ENCODE measurements at places on chromosomes 11 and 22.

- DNase-seq, result no peak
Observed at GRCh38 chr11:48154151-48154550, 62.5 kb upstream of the OR4B1 start.

DNA sequence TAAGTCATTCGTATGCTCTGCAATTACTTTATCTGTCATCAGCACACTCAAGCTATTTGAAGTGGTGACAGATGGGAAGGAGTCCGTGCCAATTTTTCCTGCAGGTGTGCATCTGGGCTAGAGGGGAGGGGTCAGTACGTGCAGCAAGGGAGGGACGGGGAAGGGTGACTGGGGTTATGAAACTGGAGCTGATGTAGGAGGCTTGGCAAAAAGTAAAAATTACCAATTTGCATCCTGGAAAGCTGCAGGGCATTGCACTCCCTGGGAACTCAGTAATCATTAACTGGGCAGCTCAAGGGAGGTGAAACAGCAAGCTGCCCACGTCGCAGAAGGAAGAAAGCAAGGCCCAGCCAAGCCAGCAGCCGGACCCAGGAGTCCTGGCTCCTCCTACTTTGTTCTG lies 87.1 kb upstream of the TMEM45B start:
- DNase-seq, result no peak

GRCh38 chr11:726278-727220 lies 20.5 kb downstream of the EPS8L2 start:
- DNase-seq, result no peak

DNA sequence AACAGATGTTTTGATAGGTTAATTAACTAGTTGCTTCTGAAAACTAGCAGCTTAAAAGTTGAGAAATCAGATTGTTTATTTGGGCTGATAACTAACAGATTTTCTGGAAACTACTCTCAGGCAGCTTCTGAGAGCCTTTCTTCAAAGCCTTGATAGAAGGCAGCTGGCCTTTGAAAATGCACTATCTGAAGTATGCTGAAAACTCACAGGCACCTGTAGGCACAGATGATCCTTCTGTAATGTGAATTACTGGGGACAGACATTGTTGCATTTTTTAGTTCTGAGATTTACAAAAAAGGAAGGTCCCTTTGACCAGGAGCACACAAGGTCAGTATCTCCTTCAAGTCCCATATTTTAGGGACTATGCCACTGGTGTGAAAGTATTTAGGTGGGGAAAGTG lies 460.8 kb upstream of the CNTN5 start:
- DNase-seq, result no peak

GRCh38 chr11:46220313-46220712 lies 57.1 kb upstream of the CREB3L1 start:
- DNase-seq, result no peak

- DNase-seq, result no peak
Observed at GRCh38 chr11:113134626-113135025, 173.4 kb downstream of the NCAM1 start.

DNA sequence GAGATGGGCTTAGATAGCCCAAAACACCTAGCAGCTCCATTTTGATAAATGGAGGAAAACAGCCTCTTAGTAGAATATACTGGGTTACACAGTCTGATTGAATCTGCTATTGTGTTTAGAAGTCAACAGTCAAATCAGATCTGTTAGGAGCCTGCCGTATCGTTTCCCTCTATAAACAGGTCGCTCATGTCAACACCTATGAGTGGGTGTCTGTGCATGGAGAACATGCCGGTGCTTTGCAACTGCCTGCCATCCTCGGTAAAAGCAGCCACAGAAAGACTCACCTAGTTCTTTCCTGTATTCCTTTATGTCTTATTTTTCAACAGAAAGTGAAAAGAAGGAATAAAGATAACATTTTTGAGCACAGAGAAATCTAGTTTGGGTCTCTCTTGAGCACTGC lies 99.4 kb downstream of the ETS1 start:
- no peak for DNase-seq

GRCh38 chr22:32600147-32600546 lies 125.5 kb downstream of the FBXO7 start:
- no peak for DNase-seq

DNA sequence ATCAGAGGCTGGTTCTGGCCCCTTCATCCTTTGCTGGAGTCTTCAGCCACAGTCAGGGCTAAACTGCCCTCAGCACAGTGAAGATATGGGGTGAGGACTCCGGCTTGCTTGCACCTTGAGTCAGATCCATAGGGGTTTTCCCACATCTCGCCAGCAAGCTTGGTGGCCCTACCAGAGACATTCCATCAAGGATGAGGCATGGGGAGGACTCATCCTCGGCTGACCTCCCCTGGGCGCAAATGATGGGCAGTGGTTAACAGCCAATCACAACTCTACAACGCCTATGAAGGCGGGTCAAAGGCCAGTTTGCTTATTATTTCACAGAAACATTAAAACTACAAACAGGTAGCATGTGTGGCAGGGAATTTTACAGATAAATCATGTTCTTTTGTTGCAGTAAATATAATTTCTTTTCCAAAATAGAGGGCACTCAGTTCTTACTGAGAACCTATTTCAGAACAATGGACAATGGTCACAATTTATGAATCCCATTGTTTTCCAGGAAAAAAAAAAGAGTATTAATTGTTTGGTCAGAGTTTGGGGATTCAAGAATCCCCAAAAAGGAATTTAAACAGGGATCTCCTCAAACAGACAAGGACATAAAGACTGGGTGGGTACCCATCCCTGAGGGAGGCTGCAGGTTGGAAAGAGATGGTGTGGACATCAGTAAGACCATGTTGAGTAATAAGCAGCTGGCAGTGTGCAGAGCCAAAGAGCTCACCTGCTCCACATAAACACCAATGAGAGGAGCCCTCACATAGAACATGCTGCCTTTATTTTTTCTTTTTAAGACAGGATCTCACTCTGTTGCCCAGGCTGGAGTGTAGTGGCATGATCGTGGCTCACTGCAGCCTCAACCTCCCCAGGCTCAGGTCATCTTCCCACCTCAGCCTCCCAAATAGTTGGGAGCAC lies 14.8 kb downstream of the PLAAT3 start:
- no peak for DNase-seq

- no peak for DNase-seq
Observed at GRCh38 chr22:17922925-17923903, 101.1 kb downstream of the MICAL3 start.
